Karpas-422 (cell line): ENCODE measurements at places on chromosomes 12 and 14.

DNA sequence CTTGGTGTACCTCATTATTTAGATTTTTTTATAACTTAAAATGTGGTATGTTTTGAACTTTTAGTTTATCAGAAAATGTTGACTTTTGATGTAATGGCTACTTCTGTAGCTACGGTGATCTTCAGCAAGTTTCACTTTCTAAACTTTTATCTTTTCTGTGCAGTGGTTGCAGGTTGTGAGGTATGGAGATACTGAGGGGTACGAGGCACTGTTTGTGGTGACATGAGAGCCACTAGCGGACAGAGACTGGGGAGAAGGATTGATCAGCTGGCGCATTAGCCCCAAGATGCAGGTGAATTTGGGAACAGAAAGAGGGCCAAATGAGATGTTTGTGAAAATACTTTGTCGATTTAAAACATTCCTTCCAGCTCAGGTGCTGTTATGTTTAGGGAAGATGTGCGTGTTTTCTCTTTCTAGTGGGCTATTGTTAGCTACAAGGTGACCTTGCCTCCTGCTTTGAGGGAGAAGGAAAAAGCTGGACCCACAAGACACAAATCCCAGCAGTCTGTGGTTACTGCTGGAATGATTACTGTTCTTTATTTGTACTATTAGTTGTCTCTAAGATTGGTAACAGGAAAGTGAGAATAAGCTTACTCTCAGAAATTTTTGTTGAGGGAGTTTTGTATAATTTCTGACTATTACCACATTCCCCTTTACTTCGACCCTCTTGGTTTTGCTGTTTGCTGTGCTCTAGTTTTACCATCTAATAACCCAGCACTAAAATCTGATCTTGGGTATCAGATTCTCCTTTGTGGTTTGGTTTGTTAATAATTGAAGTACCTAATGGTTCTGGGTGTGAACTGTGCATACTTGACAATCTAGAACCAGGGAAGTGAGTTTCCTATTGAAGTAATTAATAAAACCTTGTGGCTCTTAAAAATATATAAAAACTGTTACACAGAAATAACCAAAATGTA, 61.7 kb downstream of the FBXO34 start:
- no peak for DNase-seq

- DNase-seq = no peak
These were observed 1.7 kb downstream of the OTX2 start for GRCh38 chr14:56808383-56809269.

- DNase-seq = no peak
These were observed 199.0 kb upstream of the ATP2B1 start for GRCh38 chr12:89907659-89908058.

DNA sequence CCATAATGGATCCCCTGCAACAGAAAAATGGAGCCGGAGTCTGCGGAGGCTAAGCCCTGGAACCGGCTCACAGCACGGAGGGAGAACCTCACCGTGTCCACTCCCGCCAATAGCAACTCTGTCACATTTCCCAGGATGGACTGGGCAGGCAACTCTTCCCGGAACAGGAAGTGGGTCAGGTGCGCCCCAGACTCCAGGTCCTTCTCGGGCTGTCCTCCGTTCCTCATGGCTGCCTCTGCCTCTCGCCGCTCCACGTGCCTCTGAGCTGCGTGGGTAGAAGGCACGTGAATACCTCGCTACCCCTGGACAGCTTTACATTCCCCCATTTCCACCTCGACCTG, 2.2 kb downstream of the CYP27B1 start:
- no peak for DNase-seq

- no peak for DNase-seq
These were observed 15.9 kb downstream of the FAM181A start for GRCh38 chr14:93943052-93943451.

DNA sequence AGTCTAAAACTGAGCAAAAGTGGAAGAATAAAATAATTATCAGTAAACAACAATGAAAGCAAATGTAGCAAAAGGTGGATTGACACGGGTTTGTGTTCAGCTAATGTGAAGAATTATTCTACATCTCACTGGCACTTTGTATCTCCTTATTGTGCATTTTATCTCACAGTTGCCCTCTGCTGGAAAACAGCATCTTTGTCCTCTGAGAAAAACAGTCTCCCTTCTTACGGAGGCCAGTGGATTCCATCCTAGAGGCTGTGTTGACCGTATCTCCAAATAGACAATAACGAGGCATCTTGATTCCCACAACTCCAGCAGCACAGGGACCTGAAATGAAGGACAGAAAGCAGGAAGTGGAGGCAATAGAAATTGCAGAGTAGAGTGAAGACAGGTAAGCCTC, 51.3 kb upstream of the PLBD1 start:
- peak; percentile 76 for DNase-seq

- no peak for DNase-seq
These were observed 1045.6 kb downstream of the BCL11B start for GRCh38 chr14:98226411-98226810.

- peak; percentile 65 for DNase-seq
These were observed 3.2 kb upstream of the SYNE3 start for GRCh38 chr14:95519699-95520098.

DNA sequence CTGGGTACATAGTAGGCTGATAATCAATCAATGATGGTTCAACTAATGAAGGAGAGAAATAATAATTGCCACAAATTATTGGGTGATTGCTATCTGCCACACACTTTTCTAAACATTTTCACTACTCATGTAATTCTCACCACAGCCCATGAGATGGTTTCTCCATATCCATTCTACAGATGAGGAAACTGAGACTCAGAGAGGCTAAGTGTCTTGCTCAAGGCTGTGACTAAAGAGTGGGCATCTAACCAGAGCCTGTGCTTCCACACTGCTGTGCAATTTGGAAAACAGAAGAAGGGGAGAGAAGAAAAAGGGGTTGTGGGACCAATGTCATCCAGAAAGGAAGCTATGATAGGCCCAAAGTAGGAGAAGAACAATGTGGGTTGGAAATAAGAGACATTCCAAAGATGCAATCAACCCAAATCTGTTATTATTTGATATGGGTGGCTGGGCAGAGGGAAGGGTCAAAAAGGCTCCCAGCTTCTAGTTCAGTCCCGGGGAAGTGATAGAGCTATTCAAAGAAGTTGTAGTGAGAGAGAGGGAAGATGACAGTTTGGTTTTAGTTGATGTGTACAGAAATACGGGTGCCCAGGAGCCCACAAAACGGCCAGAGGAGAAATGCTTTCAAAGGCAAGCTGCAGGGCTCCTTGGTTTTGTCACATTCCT, 483 bp upstream of the NR1H4 start:
- DNase-seq = no peak

GRCh38 chr14:91509878-91510170, 286 bp downstream of the PPP4R3A start:
- no peak for DNase-seq

DNA sequence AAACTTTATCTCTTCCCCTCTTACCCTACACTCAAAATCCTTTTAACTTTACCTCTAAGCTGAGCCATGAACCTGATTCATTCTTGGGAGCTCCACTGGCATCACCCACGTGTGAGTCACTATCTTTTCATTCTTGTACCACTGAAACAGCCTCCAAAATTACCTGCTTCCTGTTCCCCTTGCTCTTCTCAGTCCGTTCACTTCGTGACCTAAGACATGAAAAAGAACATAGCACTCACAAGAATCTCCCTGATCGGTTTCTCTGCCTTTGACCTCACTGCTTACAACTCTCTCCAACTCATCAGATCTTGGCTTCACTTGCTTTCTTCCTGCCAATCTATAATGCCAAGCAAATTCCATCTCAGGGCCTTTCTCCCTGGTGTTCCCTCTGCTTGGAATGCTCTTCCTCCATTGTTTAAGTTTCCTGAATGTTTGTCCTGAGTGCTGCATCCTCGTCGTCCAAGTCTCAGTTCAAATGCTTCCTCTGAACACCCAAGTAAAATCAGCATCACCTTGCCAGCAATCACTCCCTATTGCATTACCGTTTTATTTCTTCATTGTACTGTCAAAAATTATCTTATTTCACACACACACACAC, 9.2 kb downstream of the GLIPR1 start:
- no peak for DNase-seq

DNA sequence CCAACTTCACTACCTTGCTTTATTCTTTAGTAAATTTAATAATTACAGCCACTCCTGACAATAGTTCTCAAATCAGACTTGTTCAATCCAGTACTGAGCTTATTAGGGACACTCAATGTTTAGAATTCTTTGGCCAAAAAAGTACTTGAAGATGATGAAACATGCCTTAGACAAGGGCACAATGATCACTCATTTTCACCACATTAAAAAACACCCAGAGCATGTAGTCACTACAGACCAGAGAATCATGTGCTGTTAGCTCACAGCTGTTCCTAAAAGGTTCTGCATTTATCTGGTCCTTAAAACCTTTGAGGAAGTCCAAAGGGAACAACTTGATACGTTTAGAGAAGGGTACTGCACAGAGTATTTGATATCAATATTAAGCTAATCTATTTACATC, 98.7 kb downstream of the INSM2 start:
- peak; percentile 81 for DNase-seq

GRCh38 chr12:69342421-69342820, 5.8 kb upstream of the LYZ start:
- DNase-seq = no peak

DNA sequence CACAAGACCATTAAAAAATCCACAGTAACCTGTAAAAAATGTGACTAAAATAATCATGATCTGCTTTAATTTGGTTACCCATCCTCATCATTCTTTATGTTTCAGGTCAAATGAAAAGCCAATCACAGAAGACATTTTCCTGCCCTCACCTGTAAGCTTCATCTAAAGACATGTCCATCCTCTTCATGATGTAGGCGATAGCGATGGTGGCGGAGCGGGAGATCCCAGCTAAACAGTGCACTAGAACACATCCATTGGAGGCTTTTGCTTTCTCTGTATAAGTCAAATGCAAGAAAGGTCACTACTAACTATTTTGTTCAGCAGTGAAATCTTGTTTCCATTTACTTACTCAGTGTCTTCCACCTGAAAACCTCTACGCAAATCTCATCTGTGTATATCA, 82.6 kb downstream of the DUSP16 start:
- no peak for DNase-seq

DNA sequence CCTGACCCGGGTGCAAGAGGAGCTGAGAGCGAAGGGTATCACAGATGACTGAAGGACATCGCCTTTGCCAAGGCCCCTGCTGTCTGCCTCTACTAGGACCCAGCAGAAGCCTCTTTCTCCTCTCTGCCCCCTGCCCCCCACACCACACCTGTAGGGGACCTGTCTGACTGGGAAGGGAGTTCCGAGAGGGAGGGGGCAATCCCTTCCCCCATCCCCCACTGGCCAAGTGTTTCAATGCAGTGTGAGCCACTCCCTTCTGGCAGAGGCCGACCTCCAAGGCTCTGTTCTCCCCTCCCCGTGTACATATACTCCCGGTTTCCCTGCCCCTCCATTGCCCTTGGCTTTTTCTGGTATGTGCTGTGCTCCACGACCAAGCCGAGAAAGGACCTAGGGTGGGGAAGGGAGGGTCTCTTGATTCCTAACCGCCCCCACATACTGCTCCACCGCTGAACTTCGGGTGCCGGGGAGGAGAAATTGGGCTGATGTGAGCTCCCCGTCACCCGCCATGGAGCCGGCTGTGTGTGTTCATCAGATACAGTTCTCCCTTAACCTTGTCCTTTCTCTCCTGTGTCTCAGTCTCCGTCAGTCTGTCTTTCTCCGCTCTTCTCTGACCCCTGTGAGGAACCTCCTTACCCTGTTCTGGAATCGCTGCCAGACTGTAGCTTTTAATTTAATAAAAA, 2.0 kb upstream of the ARHGEF25 start:
- DNase-seq = no peak

DNA sequence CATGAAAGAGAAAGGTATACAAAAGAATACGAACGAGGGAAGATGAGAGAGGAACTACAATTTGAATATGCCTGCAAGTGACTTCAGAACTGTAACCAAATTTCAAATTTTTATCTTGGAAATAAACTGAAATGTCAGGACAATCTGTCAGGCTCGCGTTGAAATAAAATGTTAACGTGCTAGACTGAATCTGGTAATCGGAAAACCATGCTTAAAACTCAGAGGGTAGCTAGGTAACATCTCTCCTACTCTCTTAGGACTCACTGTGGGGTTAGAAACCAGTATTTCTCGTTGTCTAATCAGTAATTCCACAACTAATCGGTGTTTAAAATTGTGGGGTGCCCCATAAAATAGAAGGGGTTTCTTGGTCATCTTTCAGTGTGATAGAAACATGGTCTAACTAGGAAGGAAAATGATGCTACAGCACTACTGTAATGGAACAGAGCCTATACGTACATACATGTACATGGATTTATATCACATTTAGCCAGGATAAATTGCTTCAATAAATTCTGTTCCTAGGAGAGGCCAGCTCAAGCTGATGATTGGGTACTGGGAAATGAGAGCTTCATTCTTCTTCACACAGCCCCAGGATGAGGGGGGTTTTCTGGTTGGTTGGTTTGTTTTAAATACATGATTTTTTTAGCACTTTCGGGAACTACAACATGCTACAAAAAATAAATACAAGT, 23.9 kb downstream of the ATF7 start:
- peak; percentile 45 for DNase-seq

DNA sequence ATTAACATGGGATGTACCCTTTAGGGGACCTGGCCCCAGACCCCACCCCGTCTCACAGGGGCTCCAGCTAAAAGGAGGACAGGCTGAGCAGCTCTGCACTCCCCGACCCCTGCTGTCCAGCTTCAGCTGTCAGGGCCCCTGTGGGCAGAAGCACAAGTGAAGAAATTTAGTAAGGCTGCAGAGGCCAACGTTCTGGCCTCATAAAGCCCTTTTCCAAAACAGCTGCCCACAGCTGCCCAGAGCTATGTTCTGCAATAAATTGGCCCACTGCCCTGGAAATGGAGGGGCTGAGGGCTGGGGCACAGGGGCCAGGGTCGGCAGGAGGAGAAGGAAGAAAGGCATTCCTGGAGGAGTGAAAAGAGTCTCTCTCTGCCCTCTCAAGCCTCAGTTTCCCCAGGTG, 357.1 kb downstream of the BCL11B start:
- no peak for DNase-seq

DNA sequence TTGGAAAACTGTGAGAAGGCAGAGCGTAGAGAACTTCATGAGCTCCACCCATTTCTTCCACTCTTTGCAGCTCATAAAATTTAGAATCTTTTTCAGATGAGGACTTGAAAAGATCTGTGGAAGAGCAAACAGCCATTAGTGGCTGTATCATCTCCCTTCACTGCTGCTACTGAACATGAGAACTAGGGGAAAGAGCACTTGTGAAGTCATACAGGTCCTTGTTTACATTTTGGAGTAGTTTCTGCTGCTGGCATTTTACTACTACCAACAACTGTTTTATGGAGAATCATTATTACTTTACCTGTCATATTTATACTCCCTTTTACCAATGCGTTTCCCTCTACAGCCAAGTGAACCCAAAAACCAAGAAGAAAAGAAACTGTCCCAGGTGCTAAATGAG, 41.0 kb downstream of the RPGRIP1 start:
- no peak for DNase-seq

- DNase-seq = no peak
These were observed 779.0 kb upstream of the FLRT2 start for GRCh38 chr14:84750763-84751554.

- DNase-seq = no peak
These were observed 13.5 kb downstream of the AMDHD1 start for GRCh38 chr12:95956557-95957145.
